ENCODE measurements at places on chromosomes 1 and 21. TPM values are rescaled to one million over a fixed set of nuclear protein-coding genes. Genes with fewer than 3 reads are reported as not detected.

Gene TMEM222
- 41.9 TPM for total RNA-seq

Gene NPR1
- total RNA-seq = 0.29 TPM

Gene TMEM54
- total RNA-seq = 2.0 TPM

Gene BMP8A
- total RNA-seq = 0.38 TPM

Gene CRP
- not detected for total RNA-seq

Gene PLD5
- not detected for total RNA-seq

Gene ITLN1
- total RNA-seq = not detected

Gene HP1BP3
- 283 TPM for total RNA-seq

Gene SH2D5
- total RNA-seq = 0.09 TPM

Gene RAVER2
- 2.7 TPM for total RNA-seq

Gene VAV3
- 2.8 TPM for total RNA-seq

Gene PNRC2
- 187 TPM for total RNA-seq

Gene TCEA3
- 4.7 TPM for total RNA-seq

Gene OR6K3
- not detected for total RNA-seq

Gene ZBTB8A
- 0.56 TPM for total RNA-seq

Gene NFASC
- 0.38 TPM for total RNA-seq

Gene KDF1
- total RNA-seq = 1.1 TPM

Gene DNTTIP2
- 85.0 TPM for total RNA-seq

Gene SLC44A3
- not detected for total RNA-seq

Gene PTPRC
- 545 TPM for total RNA-seq

Gene GSTM5
- 0.81 TPM for total RNA-seq

Gene TCP10L
- total RNA-seq = 0.56 TPM

Gene KRTAP7-1
- not detected for total RNA-seq

Gene FMO3
- not detected for total RNA-seq

Gene PLPPR4
- total RNA-seq = not detected

Gene DRAM2
- total RNA-seq = 73.3 TPM

Gene EXOC8
- 19.2 TPM for total RNA-seq

Gene IRF6
- total RNA-seq = 2.3 TPM

Gene EDARADD
- 1.9 TPM for total RNA-seq

Gene LYPD8
- total RNA-seq = not detected

Gene VANGL2
- 0.55 TPM for total RNA-seq

Gene CCNL2
- 166 TPM for total RNA-seq

Gene SAMSN1
- total RNA-seq = 69.1 TPM

Gene BARHL2
- total RNA-seq = not detected

Gene LCK
- 254 TPM for total RNA-seq

Gene PRAMEF12
- not detected for total RNA-seq

Gene PTPN14
- 13.5 TPM for total RNA-seq

Gene RIMS3
- 8.8 TPM for total RNA-seq

Gene TNNI3K
- 0.95 TPM for total RNA-seq

Gene FABP3
- not detected for total RNA-seq

Gene LCA5L
- total RNA-seq = 0.31 TPM

Gene EIF2D
- total RNA-seq = 158 TPM

Gene CHRNB2
- total RNA-seq = 0.05 TPM

Gene FAM151A
- not detected for total RNA-seq

Gene LRRC41
- total RNA-seq = 47.7 TPM

Gene KIRREL1
- total RNA-seq = not detected

Gene ERICH3
- not detected for total RNA-seq

Gene TNFAIP8L2
- total RNA-seq = 17.1 TPM

Gene ATF6
- 28.4 TPM for total RNA-seq

Gene TMPRSS15
- total RNA-seq = not detected

Gene MCOLN3
- total RNA-seq = 0.91 TPM

Gene CYP4A11
- total RNA-seq = not detected

Gene FMOD
- 2.2 TPM for total RNA-seq

Gene SH2D2A
- 246 TPM for total RNA-seq

Gene FCRL2
- not detected for total RNA-seq

Gene TFF2
- not detected for total RNA-seq

Data from activated T-cell treated with anti-CD3 and anti-CD28 coated beads, Interleukin-2, amount 50 U/mL, for 72 hours (primary cell).